ENCODE measurements at places on chromosomes 2 and 18.

GRCh38 chr2:172693529-172694455 is 41.9 kb upstream of the RAPGEF4 start:
- no peaks in the 10 kb centered on the region for H3K4me1 ChIP-seq
- no peaks in the 10 kb centered on the region for H3K27me3 ChIP-seq
- no peak overlapping the region for H3K4me3 ChIP-seq
- H3K36me3 ChIP-seq, result no peaks in the 10 kb centered on the region
- H3K27ac ChIP-seq, result no peak overlapping the region

GRCh38 chr2:153808679-153809078 is 63.0 kb upstream of the GALNT13 start:
- no peaks in the 10 kb centered on the region for H3K36me3 ChIP-seq
- no peak overlapping the region for H3K4me3 ChIP-seq
- no peaks in the 10 kb centered on the region for H3K27me3 ChIP-seq
- DNase-seq, result no peak

- no peak overlapping the region for H3K27ac ChIP-seq
- H3K36me3 ChIP-seq, result no peaks in the 10 kb centered on the region
- H3K4me3 ChIP-seq, result no peak overlapping the region
- H3K27me3 ChIP-seq, result no peaks in the 10 kb centered on the region
Measured at GRCh38 chr18:44870631-44871502, 190.2 kb downstream of the SETBP1 start.

DNA sequence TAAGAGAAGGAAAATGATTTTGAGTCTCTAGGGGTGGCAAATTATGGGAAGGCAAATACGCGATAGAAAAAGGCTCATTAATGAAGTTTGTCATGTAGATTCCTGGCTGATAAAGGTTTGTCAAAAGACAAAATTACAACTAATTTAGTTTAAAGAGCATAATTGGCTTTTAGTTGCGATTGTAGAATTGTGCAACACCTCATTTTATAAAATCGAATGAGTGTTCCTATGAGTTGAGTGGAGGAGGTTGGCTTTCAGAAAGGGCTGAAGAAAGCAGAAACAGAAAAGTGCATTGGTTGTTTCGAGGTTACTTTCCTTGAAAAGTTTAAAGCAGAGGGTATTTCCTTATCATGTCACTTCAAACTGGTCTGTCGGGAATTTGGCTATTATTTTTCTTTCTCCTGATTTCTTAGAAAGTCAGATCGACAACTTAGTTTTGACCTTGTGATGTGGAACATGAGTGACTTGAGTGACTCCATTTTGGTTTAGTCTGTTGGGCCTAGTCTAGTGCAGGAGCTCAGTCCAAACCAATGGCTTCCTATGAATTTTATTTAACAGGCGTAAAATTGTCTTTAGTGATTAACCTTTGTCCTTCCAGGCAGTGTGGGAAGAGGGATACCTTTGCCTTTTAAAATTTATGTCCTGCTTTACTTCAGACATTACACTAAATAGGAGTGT is 2.2 kb upstream of the PCYOX1 start:
- no peak for DNase-seq
- peaks cover 11% of the 10 kb centered on the region for H3K4me1 ChIP-seq
- H3K4me3 ChIP-seq, result no peak overlapping the region
- no peak overlapping the region for H3K27ac ChIP-seq
- no peaks in the 10 kb centered on the region for H3K27me3 ChIP-seq

DNA sequence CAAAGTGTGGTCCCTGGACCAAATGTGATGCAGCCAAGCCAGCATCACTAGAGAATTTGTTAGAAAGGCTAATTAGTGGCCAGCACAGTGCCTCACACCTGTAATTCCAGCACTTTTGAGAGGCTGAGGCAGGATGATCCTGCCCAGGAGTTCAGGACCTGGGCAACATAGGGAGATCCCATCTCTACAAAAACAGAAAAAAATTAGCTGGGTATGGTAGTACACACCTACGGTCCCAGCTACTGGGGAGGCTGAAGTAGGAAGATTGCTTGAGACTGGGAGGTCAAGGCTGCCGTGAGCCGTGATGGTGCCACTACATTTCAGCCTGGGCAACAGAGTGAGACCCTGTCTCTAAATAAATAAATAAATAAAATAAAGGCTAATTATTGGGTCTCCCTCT is 69.9 kb upstream of the FZD5 start:
- no peak overlapping the region for H3K4me3 ChIP-seq
- no peaks in the 10 kb centered on the region for H3K4me1 ChIP-seq
- no peaks in the 10 kb centered on the region for H3K36me3 ChIP-seq
- H3K27ac ChIP-seq, result no peak overlapping the region
- H3K27me3 ChIP-seq, result no peaks in the 10 kb centered on the region
- no peak for DNase-seq

GRCh38 chr2:67366832-67367412 is 30.2 kb upstream of the ETAA1 start:
- H3K27ac ChIP-seq, result no peak overlapping the region
- H3K36me3 ChIP-seq, result no peaks in the 10 kb centered on the region
- DNase-seq, result no peak
- H3K4me3 ChIP-seq, result no peak overlapping the region
- H3K27me3 ChIP-seq, result no peaks in the 10 kb centered on the region

GRCh38 chr2:42085706-42086487 is 38.1 kb downstream of the PKDCC start:
- no peak overlapping the region for H3K27ac ChIP-seq
- H3K27me3 ChIP-seq, result peaks cover 2% of the 10 kb centered on the region
- no peak overlapping the region for H3K4me3 ChIP-seq
- no peak for DNase-seq
- no peaks in the 10 kb centered on the region for H3K4me1 ChIP-seq

- no peaks in the 10 kb centered on the region for H3K27me3 ChIP-seq
- no peaks in the 10 kb centered on the region for H3K4me1 ChIP-seq
- no peak overlapping the region for H3K27ac ChIP-seq
Measured at GRCh38 chr2:6107290-6107689, 415.1 kb downstream of the SOX11 start.

DNA sequence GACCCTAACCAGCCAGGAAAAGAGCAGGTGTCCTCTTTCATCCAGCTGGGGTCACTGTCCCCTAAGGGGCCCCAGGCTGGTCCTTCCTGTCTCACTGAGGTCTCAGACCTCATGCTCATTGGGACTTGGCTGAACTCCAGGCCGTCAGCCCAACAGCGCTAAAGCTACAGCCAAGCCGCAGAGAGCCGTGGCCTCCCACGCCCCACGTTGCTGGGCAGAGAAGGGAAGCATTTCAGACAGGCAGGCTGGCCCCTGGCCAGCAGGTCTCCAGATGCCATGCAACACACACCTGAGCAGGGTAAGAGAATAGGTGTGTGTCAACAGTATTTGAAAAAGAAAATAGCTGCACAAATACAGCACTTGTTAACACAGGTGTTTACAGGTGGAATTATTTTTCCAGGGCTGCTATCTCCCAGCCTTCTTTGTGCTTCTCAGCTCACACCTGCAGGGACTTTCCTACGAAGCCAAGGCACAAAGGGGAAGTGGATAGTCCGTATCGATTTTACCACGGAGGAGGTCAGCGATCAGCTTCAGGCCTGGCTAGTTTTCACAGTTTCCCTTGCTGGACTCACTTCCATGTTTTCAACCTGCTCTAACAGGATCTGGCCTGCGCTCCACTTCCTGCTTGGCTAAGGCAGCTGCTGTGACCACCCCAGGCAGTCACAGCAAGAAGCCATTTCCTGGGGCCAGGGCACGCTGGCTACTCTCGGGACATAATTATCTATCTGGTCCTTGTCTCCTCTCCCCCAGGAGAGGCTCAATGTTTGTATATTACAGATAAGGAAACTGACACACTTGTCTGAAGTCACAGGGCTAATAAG is 156.1 kb upstream of the ID2 start:
- peak; percentile 95 for DNase-seq
- H3K4me3 ChIP-seq, result no peak overlapping the region
- no peaks in the 10 kb centered on the region for H3K27me3 ChIP-seq
- peak overlapping the region; percentile 79 for H3K27ac ChIP-seq
- peaks cover 24% of the 10 kb centered on the region for H3K4me1 ChIP-seq

- H3K36me3 ChIP-seq, result peaks cover 95% of the 10 kb centered on the region
- no peak for DNase-seq
- H3K27ac ChIP-seq, result no peak overlapping the region
- H3K4me3 ChIP-seq, result no peak overlapping the region
- no peaks in the 10 kb centered on the region for H3K27me3 ChIP-seq
- peaks cover 15% of the 10 kb centered on the region for H3K4me1 ChIP-seq
Measured at GRCh38 chr2:15298770-15299169, 262.4 kb downstream of the NBAS start.

GRCh38 chr2:233271693-233272092 is 20.2 kb downstream of the ATG16L1 start:
- no peaks in the 10 kb centered on the region for H3K27me3 ChIP-seq
- no peak overlapping the region for H3K4me3 ChIP-seq
- no peaks in the 10 kb centered on the region for H3K4me1 ChIP-seq
- no peak overlapping the region for H3K27ac ChIP-seq
- peaks cover 95% of the 10 kb centered on the region for H3K36me3 ChIP-seq

DNA sequence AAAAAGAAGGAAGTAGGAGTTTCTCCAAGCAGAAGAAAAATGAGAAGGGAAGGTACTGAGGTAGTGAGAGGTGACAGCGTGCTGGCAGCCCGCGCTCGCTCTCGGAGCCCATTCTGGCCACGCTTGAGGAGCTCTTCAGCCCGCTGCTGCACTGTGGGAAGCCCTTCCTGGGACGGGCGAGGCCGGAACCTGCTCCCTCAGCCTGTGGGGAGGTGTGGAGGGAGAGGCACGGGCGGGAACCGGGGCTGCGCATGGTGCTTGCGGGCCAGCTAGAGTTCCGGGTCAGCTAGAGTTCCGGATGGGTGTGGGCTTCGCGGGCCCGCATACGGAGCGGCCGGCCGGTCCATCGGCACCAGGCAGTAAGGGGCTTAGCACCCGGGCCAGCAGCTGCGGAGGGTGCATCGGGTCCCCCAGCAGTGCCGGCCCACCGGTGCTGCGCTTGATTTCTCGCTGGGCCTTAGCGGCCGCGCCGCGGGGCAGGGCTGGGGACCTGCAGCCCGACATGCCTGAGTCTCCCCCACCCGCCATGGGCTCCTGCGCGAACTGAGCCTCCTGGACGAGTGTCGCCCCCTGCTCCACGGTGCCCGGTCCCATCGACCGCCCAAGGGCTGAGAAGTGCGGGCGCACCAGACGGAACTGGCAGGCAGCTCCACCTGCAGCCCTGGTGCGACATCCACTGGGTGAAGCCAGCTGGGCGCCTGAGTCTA is 11.1 kb upstream of the CYS1 start:
- no peaks in the 10 kb centered on the region for H3K36me3 ChIP-seq
- no peak overlapping the region for H3K27ac ChIP-seq
- H3K4me3 ChIP-seq, result no peak overlapping the region

GRCh38 chr2:24539258-24539657 is 48.2 kb downstream of the NCOA1 start:
- no peaks in the 10 kb centered on the region for H3K4me1 ChIP-seq
- H3K4me3 ChIP-seq, result no peak overlapping the region
- no peak for DNase-seq

DNA sequence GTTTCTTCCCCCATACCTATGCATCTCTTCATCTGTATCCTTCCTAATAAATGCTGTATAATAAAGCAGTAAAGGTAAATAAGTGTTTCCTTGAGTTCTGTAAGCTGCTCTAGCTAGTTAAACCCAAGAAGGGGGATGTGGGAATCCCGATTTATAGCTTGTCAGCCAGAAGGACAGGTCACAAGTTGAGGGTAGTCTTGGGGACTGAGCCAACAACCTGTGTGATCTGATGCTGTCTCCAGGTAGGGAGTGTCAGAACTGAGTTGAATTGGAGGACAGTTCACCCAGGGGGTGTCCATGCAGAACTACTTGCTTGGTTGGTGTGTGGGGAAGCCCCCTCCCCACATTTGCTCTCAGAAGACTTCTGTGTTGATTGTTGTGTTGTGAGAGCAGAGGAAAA is 112.4 kb downstream of the LDLRAD4 start:
- H3K36me3 ChIP-seq, result no peaks in the 10 kb centered on the region
- H3K27me3 ChIP-seq, result no peaks in the 10 kb centered on the region
- no peak overlapping the region for H3K27ac ChIP-seq
- no peak overlapping the region for H3K4me3 ChIP-seq
- DNase-seq, result no peak

GRCh38 chr2:192124571-192124970 is 70.2 kb downstream of the TMEFF2 start:
- H3K27ac ChIP-seq, result no peak overlapping the region
- H3K27me3 ChIP-seq, result no peaks in the 10 kb centered on the region
- DNase-seq, result no peak
- no peaks in the 10 kb centered on the region for H3K4me1 ChIP-seq

GRCh38 chr2:168731616-168732015 is 70.8 kb upstream of the NOSTRIN start:
- no peak overlapping the region for H3K4me3 ChIP-seq
- no peaks in the 10 kb centered on the region for H3K36me3 ChIP-seq
- no peak for DNase-seq
- no peaks in the 10 kb centered on the region for H3K27me3 ChIP-seq
- no peak overlapping the region for H3K27ac ChIP-seq

- no peak overlapping the region for H3K4me3 ChIP-seq
- no peaks in the 10 kb centered on the region for H3K36me3 ChIP-seq
- no peaks in the 10 kb centered on the region for H3K4me1 ChIP-seq
- no peak overlapping the region for H3K27ac ChIP-seq
Measured at GRCh38 chr2:36433311-36434217, 78.0 kb downstream of the CRIM1 start.

GRCh38 chr2:7165736-7166135 is 248.5 kb downstream of the RNF144A start:
- no peaks in the 10 kb centered on the region for H3K4me1 ChIP-seq
- no peaks in the 10 kb centered on the region for H3K36me3 ChIP-seq
- H3K4me3 ChIP-seq, result no peak overlapping the region

DNA sequence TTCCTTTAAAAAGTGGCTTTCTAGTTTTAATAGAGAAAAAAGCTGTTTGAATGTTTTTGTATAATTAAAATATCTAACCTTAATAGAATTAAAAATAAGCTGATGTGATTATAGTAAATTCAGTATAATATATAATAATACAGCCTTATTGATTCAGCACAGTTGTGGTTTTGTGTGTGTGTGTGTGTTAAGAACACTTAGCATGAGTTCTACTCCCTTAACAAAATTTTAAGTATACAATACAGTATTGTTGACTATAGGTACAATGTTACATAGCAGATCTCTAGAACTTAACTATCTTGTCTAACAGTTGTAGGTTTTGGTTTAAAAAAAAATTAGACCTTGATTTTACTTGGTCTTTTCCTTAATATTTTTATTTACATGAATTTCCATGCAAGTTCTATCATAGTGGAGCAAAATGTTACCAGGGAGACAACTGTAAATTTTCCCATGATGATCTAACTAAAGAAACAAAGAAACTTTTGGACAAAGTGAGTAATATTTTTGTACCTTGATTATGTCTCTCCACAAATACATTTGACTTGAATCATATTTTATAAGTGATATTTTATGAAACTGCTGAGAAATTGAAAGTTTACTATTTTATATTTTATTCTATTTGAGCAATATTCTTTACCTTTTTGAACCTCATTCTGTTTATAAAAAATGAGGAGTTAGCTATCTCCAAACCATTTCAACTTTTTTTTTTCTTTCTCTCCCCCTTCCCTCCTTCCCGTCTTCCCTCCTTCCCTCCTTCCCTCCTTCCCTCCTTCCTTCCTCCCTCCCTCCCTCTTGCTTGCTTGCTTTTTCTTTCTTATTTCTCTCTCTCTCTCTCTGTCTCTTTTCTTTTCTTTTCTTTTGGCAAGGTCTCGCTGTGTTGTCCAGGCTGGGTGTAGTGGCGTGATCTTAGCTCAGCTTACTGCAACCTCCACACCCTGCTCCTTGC is 46.3 kb downstream of the ZC3H6 start:
- H3K4me1 ChIP-seq, result no peaks in the 10 kb centered on the region
- H3K4me3 ChIP-seq, result no peak overlapping the region
- no peak for DNase-seq
- H3K36me3 ChIP-seq, result no peaks in the 10 kb centered on the region
- H3K27me3 ChIP-seq, result no peaks in the 10 kb centered on the region

GRCh38 chr18:44857744-44858491 is 177.2 kb downstream of the SETBP1 start:
- no peak overlapping the region for H3K27ac ChIP-seq
- DNase-seq, result no peak
- no peaks in the 10 kb centered on the region for H3K27me3 ChIP-seq
- H3K36me3 ChIP-seq, result no peaks in the 10 kb centered on the region
- H3K4me3 ChIP-seq, result no peak overlapping the region

Data from K562 (cell line).